Caco-2 (cell line): ENCODE measurements at places on chromosomes 2 and 18.

GRCh38 chr2:2875831-2876230, 501.8 kb downstream of the EIPR1 start:
- DNase-seq: no peak

- DNase-seq: no peak
Measured at GRCh38 chr2:239870863-239871262, 154.3 kb downstream of the NDUFA10 start.

GRCh38 chr18:4058179-4058578, 396.9 kb downstream of the DLGAP1 start:
- no peak for DNase-seq

GRCh38 chr18:63312737-63313395, 6.7 kb downstream of the BCL2 start:
- DNase-seq: no peak

DNA sequence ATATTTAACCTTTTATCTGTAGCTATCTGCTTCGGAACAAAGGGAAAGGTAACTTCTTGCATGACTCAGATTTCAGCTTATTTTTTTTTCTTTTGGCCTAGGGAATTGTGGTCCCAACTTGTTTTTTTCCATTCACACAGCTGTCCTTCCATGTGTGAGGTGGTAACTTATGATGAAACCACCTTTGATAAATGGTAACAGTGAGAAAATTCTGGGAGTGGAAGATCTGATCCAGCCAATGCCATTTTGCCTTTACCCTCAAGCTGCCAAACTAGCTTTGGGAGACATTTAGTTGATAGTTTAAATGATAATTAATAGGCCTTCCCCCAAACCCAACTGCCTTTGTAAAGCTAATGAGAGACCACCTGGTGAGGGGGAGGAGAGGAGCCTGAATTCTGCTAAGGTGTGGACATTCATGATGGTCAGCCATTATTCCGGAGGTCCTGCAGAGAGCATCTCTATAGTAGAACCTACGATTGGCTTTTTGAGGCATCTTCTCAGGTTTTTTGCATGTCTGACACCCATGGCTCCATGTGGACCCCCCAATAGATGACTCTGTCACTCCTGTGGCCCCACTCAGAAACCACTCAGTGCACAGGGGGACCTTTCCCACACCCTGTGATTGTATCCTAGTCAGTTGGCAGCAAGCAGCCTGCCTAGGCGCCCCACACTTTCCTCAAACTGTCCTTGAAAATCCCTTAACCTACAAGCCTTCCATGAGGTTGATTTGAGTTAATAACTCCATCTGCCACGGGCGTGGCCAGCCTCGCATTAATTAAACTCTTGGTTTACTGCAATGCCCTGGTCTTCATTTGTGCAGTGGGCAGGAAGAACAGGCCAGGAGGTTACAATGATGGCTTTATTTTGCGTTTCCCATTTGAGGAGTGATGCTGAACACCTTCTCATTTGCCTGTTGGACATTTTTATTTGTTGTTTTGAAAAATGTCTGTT, 263.5 kb upstream of the PXDN start:
- DNase-seq: no peak

GRCh38 chr2:206443735-206444527, 599 bp downstream of the ADAM23 start:
- DNase-seq: no peak

- no peak for DNase-seq
Measured at GRCh38 chr2:112627060-112628040, 18.4 kb upstream of the SLC20A1 start.

- no peak for DNase-seq
Measured at GRCh38 chr2:174080672-174081121, 115.5 kb upstream of the SP3 start.

- no peak for DNase-seq
Measured at GRCh38 chr2:200786423-200786822, 25.3 kb upstream of the BZW1 start.

DNA sequence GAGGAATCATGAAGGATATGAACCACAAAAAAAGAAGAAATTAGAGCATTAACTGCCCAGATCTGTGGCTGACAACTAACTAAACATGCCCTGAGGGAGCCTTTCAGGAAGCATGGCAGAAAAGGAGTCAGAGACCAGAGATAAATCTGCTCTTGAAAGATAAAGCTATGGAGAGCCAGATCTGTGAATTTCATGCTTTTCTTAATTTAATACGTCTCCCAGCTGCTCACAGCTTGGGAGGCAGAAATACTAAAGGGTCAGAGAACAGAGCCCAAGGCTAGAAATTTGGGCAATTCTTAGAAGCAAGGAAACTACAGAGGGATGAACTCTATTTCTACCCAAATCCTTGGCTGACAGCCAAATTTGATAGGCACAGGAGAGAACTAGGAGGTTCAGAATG, 223.0 kb upstream of the DPP10 start:
- DNase-seq: no peak

GRCh38 chr18:13610555-13611141, 115.7 kb downstream of the FAM210A start:
- no peak for DNase-seq

DNA sequence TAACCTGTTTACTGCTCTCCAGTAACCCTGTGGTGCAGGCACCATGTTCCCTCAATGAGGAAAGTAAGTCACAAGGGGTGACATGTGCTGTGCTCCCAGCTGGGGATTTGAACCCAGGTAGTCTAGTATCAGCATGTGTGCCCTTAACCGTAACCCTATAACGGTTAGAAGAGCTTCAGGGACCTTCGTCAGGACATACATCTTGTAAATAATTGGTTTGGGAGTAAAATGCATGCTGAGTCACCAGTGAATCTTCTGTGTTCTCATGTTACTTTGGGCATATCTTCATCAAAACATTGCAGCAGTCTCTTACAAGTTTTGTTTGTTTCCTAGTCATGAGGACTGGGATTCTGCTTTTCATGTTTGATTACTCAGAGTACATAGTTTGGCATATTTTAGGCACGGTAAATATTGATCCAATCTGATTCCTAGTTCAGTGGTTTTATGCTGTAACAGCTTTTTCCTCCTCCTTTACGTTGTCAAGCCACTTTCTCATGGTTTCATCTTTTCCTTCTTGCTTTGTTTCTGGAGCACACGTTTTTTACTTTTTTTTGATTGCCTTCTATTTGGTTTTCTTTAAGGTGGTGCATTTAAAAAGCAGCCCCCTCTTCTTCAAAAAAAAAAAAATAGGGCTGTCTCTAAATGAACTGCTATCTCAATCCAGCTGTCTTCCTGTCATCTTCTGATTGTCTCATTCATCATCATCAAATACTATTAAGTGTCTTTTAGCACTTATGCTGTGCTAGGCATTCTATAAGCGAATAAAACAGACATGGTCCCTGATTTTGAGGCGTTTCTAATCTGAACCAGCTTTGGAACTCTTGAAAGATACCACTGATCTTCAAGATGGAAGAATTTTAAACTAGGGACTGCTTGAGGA, 50.4 kb downstream of the CLIP4 start:
- peak; percentile 12 for DNase-seq

DNA sequence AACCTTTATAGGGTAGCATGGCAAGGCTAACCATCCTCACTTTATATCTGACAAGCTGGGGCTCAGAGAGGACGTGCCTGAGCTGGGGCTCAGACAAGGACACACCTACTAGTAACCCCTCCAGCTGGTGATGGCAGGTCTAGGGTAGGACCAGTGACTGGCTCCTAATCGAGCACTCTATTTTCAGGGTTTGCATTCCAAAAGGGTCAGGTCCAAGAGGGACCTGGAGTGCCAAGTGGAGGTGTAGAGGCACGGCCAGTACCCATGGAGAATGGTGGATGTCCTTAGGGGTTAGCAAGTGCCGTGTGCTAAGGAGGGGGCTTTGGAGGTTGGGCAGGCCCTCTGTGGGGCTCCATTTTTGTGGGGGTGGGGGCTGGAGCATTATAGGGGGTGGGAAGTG, 1.2 kb upstream of the DES start:
- DNase-seq: no peak

- no peak for DNase-seq
Measured at GRCh38 chr18:70332694-70333093, 43.8 kb downstream of the SOCS6 start.

- no peak for DNase-seq
Measured at GRCh38 chr18:62867534-62867933, 152.2 kb downstream of the PHLPP1 start.

- no peak for DNase-seq
Measured at GRCh38 chr2:191115391-191115790, 35.4 kb downstream of the STAT4 start.

- DNase-seq: no peak
Measured at GRCh38 chr2:206797376-206797775, 32.0 kb downstream of the FASTKD2 start.

DNA sequence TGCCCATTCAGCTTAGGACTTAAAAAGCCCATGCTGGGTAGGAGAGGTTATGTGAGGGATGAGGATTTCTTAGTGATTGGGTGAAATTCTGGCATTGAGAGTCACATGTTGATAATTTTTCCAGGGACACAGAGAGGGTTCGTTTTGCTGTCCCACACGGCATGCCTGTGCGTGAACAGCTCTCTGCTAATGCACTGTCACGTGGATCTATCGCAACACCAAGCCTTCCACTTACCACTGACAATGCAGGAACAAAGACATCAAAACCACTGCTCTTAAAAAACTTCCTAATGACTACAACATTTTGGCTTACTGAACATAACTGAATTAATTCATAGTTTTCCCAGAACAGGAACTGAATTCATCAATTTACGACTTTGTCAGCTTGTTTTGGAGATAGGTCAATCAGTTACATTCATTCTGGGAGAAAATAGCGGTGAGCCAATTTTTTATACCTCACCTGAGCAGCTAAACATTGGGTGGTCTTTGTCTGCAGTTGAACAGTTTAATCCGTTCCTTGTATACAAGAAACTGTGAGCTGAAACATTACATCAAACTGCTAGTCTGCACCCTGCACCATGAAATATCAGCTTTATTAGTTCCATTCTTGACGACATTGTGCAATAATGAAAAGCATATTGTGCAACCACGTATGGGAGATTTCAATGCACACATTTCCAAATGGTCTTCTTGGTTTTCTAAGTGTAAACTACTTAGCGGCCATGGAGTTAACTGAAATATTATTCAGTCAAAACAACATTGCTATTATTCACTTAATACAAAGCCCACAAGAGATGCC, 127.1 kb downstream of the LPIN1 start:
- no peak for DNase-seq

DNA sequence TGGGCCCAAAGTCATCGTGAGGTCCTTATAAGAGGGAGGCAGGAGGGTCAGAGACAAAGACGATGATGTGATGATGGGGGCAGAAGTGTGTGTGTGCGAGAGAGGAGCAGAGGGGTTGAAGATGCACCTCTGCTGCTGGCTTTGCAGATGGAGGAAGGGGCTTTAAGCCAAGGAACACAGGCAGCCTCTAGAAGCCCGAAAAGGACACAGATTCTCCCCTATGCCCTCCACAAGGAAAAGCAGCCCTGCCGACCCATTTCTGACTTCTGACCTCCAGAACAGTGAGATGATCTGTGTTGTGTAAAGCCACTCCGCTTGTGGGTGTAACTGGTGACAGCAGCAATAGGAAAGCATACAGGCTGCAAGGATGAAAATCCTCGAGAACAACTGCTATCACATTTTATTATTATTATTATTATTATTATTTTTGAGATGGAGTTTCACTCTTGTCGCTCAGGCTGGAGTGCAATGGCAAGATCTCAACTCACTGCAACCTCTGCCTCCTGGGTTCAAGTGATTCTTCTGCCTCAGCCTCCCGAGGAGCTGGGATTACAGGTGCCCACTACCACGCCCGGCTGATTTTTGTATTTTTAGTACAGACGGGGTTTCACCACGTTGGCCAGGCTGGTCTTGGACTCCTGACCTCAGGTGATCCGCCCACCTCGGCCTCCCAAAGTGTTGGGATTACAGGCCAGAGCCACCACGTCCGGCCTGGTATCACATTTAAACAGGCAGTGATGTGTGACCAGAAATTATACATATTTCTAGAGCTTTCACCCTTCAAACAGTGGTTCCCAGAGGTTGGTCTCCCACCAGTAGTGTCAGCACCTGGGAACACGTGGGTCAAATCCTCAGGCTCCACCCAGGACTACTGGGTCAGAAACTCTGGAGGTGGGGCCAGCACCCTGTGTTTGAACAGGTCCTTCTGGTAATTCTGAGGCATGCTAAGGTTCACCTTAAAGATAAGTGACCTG, 170.5 kb downstream of the TGIF1 start:
- peak; percentile 89 for DNase-seq

DNA sequence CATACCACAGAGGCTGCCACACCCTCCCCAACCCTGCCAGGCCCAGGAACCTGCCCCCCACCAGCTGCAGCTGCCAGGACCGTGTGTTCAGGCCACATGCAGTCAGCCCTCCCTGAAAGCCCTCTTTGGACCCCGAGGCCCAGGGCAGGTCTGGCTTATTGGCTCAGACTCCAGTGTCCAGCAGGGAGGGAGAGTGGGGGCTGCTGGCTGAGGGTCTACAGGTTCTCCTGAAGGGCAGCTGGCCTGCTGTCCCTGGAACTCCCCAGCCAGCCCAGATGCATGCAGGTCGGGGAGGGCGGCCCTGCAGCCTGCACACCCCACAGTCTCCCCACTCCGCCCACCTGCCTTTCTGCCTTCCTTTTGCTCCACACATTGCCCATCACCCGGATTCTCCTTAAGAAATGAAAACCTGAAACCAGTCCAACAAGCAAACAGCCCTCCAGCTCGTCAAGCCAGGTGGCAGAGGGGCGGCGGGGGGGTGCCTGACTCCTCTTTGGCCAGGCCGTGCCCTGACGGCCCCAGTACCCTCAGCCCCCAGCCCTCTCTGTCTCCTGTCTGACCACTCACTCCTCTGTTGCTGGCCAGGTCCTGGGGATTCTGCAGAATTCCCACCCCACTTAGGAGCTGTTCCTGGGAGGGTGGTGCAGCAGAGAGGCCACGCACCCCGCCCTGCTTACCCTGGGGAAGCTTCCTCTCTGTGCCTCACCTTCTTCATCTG, 18.0 kb downstream of the GPR35 start:
- no peak for DNase-seq

- DNase-seq: no peak
Measured at GRCh38 chr18:79753391-79753851, 44.3 kb upstream of the KCNG2 start.

DNA sequence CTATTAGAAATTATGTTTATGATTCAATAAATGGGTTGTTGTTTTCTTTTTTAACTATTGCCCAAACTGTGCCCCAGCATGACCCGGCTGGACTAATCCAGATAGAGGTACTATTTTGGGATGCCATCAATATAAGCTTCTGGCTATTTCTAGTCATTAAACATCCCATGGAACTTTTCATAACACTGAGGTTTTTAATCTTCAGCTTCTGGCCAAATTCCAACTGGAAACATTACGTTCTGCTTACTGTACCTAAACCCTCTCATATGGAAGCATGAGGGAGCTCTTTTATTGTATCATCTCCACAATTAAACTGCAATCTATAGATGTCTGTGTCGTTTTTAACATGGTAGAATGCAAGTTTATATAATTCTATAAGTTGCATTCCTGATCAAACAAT, 674.7 kb downstream of the ARHGAP15 start:
- DNase-seq: no peak

GRCh38 chr18:11807233-11807632, 44.0 kb upstream of the CHMP1B start:
- DNase-seq: no peak
